Activated T-helper 1 cell treated with Interleukin-2 at 50 U/mL for 16 hours (primary cell): ENCODE measurements at places on chromosomes 2 and 18.

DNA sequence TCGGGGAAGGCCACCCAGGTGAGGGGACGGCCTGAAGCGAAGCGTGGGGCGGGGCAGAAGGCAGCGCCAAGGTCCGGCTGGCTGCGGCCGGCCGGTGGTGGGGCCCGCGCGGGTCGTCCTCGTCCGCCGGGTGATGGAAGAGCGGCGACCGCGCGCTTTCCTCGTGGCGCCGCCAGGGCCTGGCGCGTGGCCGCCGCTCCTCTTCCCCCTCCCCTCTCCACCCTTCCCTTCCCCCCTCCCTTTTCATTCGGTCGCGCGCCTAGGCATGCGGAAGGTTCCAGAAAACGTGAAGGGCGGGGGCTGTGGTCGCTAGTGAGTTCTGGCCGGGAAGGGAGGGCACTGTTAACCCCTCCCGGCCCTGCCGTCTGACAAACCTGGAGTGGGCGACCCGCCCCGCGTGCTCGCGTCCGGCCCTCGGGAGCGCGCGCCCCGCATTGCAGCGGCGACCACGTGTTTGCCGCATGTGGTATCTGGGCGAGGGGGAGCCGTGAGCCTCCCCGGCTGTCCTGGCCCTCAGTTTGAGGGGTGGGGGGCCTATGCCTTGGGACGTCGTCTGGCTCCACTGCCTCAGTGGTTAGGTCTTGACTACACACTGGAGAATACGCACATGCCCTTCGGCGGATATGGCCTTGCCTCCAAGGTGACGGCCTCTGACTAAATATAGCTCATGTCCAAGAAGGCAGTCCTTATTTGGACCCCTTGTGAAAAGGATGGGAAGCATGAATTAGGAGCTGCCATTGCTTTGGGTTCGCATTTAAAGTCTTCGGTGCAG is 579 bp downstream of the MAT2A start:
- DNase-seq = peak; percentile 56

DNA sequence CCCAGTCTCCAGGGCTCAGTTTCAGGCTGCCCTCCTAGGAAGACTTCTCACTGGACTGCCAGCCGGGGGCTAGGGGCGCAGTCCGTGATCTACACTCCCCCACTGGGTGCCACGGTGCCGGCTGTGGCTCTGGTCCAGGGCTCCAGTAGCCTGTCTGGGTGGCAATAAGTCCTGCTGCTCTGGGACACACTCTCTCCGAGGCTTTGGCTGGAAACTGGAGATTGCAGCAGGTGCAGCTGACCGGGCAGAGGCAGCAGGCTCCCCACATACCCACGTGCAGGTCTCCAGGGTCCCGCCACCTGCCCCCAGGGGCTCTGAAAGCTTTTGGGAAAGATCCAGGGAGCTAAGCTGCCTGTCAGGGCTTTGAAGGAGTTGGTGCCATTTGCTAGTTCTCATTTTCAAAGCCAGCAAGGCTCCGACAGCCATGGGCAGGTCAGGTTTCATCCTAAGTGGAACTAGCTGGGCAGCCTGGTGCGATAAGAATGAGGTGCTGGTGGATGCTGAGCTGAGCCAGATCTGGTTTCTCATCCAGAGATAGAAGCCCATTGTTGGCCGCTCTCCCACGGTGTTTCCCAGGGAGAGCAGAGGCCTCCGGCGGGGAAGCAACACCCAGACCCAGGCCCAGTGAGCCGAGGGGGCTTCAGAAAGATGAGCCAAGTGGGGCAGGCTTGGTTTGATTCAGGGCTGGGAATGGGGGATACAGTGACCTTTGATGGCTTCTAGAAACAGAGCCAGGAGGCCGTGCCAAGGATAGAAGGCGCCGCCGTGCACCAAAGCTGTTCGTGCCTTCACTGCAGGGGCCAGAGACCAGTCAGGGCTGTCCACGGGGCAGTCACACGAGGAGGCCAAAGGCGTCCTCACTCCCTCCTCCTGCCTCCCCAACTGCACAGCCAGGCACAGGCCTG is 141.7 kb upstream of the GPC1 start:
- no peak for DNase-seq

DNA sequence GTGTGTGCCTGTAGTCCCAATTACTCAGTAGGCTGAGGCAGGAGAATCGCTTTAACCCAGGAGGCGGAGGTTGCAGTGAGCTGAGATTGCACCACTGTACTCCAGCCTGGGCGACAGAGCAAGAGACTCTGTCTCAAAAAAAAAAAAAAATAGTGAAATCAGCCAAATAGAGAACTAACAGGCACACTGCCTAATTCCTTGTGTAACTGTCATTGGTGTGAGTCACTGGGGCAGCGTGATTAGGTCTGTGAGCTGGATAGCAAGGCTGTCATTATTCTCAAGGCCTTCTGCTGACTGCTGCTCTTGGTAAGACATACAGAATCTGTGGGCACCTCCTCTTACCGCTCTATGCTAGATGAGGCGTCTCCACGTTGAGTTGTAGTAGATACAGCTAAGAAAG is 270.3 kb downstream of the NEDD4L start:
- DNase-seq = no peak

DNA sequence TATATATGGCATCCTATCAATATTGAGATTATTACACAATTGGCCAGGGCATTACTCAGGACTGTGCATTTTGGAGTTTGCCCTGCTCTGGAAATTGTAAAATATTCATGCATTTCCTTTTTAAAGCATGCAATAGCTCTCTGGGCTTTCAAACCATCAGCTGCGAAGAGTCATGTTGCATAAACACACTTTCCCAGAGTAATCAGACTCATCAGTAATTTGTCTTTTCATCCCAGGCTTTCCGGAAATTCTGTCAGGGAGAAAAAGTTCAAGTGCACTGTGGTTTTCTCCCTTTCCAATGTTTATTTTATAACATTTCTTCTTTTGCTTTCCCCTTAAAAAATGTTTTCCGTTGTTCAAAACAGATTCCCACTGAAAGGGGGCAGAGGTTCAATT is 38.9 kb upstream of the FHL2 start:
- DNase-seq = no peak

GRCh38 chr2:9401646-9402371 is 21.5 kb downstream of the ITGB1BP1 start:
- DNase-seq = no peak

DNA sequence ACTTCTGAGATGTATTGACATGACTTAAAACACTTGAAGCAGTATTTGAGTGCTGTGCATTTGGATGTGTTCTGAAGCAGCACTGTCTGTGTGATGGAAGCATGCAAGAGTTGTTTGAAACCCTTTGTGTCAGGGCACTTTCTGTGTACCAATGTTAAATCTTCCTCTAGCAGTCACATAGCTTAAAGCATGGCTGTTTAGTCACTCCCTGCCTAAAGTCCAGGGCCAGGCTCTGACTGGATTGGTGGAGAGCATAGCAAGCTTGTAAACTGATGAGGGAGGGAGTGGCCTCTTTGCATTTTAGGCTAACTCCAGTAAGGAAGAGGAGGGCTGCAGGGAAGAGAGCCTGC is 73.5 kb downstream of the MYO1B start:
- DNase-seq = no peak

GRCh38 chr2:217208867-217209266 is 349.0 kb upstream of the TNP1 start:
- no peak for DNase-seq

DNA sequence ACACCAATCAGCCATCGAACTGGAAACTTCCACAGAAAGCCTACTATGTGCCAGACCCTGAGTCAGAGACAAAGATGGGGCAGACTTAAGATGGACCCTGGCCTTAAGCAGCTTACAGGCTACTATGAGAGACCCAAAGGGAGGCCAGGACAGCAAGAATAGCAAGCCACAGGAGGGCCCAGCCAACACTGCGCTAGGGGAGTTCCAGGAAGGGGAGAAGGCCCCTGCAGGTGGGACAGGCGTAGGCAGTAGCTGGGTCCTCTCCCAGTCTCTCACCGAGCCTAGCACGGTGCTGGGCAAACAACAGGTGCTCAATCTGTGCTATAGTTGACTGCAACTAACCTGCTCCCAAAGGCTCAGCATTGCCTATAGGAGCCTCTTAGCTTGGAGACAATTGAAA is 136.2 kb downstream of the CLIP4 start:
- DNase-seq = no peak

GRCh38 chr18:62332964-62333695 is 8.0 kb downstream of the TNFRSF11A start:
- DNase-seq = no peak

DNA sequence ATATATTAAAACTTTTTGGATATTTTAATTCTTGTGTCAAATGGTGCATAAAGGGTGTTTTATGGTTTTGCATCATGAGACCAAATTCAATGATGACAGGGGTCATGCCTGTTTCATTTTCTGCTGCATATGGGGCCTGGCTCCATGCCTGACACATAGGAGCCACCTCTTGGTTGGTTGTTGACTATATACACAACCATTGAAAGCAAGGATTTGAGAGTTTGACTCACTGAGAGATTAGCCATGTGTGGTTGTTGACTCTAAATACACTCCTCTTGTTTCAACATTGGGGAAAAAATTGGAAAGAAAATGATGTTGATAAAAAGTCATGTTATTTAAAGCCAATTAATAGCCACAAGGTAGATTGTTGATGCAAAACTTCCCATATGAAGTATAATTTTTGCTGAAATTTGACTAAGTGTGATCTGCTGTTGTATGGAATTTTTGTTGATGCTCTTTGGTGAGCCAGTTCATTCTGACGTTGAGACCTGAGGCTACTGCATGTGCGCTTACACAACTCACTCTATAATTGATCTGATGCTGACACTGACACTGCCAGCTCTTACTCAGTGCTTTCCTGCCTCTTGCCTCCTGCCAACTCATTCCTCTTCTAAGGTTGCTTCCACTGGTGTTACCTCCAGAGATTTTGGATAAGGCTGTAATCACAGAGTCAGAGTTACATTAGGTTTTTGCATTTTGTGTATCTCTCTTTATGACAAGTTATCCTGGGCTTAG is 446.2 kb upstream of the SLC14A2 start:
- DNase-seq = no peak

- DNase-seq = no peak
Observed at GRCh38 chr2:237201461-237202287, 116.0 kb downstream of the COPS8 start.

DNA sequence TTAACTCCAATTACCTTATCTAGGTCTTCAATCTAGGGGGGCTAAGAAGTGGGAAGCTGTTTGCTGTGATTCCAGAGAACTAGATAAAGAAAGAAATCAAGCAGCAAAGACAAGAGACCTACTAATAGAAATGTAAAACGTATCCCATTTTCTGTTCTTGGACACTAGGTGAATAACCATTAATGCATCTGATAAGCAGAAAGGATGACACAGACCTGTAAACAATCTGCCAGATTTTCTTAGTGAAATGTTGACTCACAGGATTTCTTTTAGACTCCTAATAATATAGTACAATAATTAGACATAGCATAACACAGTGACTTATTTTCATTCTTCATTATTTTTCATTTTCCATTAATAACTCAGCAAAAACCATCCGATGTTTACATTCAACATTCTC is 1.3 kb downstream of the WDR35 start:
- no peak for DNase-seq

- peak; percentile 2 for DNase-seq
Observed at GRCh38 chr2:30072250-30072842, 74.5 kb upstream of the YPEL5 start.

DNA sequence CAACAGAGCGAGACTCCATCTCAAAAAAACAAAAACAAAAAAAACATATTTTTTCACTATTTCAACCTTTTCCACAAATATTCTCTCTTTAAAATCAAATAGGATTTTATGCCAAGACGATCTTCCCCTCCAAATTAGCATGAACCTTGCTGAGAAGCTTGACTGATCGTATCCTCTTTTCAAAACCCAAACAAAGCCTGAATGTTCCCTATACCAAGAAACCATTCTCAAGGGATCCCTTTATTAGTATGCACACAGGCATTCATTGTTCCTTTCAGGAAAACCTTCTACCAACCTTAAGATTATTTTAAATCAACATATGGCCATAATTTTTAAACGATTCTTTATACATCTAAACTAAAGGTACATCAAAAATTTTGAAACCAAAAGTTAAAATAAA is 6.3 kb downstream of the SPIRE1 start:
- DNase-seq = no peak

DNA sequence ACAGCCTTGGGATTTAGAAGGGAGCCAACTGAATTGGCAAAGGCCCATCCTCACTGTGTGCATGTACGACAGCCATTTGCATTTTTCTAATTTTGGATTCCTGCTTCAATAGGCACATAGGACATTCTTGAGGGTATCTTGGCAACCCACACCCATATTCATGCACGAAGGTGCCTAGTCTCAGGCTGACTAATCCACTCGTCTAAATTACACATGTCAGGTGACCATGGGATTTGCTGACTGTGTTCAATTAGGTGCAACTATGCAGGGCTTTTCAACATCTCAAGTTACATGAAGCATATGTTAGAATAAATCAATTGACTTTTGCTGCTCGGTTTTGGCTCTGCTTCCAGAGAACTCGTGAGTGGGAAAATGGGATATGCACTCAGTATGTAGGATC is 249.7 kb downstream of the SP3 start:
- DNase-seq = no peak

GRCh38 chr18:60865801-60866200 is 467.4 kb upstream of the CDH20 start:
- DNase-seq = no peak

GRCh38 chr2:223744580-223744979 is 92.8 kb downstream of the AP1S3 start:
- DNase-seq = no peak

DNA sequence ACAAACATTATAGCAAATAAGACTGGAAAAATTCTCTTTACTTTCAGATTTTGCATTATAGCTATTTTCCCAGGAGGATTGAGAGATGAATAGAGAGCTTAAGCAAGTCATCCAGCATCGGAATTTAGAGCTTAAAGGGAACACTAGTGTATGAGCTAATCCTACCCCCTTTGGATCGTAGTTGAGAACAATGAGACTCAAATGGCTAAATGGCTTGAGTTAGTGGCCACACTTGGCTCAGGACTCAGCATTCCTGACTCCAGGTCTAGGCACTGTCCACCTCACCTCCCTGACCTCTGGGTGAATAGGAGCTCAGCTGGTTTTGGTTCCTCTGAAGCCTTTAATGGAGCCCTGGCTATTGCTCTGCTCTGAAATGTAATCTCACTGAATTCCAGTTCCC is 97.5 kb upstream of the CXCR4 start:
- DNase-seq = no peak

DNA sequence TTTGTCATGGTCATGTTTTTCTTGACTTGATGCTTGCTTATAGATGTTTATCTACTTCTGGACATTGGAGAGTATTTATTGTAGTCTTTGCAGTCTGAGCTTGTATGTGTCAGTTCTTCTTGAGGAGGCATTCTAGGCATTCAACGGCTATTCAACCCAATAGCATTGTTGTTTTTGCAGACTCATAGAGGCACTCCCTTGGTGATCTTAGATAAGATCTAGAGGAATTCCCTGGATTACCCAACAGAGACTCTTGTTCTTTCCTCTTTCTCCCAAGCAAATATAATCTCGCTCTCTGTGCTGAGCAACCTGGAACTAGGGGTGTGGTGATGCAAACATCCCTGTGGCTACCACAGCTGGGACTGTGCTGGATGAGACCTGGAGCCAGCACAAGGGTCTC is 40.4 kb downstream of the SYT4 start:
- no peak for DNase-seq

DNA sequence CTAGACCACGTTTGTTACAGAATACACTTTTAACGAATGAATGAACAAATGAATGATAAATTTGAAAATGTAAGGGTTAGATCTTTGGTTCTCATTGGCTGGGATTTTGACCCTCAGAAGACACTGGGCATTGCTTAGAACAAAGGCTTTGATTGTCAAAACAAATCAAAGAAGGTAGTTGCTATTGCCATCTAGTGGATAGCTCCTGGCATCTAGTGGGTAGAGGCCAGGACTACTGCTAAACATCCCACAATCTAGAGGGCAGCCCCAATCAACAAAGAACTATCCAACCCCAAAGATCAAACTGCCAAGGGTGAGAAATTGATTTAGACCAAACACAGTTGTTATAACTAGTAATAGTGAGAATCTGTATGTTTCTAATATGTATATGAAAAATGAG is 552.3 kb downstream of the KCNJ3 start:
- no peak for DNase-seq
